ENCODE measurements at places on chromosomes 7 and 10.

GRCh38 chr10:50993771-50994251, 80.5 kb upstream of the PRKG1 start:
- DNase-seq = no peak

GRCh38 chr7:2621948-2622640, 9.7 kb upstream of the TTYH3 start:
- DNase-seq = no peak

DNA sequence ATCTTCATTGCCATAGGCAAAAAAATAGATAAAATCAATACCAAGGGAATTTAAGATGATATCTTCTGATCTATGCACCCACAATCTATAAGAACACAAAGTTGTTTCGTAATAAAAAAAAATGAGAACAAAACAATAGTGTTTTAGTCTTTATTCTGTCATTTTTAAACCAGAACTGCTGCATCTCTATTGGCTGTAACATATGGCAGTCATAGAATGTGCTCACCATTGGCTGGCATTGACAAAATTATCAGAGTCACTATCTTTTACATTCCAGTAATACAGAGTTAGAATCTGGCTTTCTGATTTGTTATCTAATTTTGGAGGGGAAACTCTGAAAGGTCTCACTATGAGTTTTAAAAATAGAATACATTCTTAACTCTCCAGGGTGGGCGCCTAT, 138.6 kb upstream of the CCDC6 start:
- no peak for DNase-seq

DNA sequence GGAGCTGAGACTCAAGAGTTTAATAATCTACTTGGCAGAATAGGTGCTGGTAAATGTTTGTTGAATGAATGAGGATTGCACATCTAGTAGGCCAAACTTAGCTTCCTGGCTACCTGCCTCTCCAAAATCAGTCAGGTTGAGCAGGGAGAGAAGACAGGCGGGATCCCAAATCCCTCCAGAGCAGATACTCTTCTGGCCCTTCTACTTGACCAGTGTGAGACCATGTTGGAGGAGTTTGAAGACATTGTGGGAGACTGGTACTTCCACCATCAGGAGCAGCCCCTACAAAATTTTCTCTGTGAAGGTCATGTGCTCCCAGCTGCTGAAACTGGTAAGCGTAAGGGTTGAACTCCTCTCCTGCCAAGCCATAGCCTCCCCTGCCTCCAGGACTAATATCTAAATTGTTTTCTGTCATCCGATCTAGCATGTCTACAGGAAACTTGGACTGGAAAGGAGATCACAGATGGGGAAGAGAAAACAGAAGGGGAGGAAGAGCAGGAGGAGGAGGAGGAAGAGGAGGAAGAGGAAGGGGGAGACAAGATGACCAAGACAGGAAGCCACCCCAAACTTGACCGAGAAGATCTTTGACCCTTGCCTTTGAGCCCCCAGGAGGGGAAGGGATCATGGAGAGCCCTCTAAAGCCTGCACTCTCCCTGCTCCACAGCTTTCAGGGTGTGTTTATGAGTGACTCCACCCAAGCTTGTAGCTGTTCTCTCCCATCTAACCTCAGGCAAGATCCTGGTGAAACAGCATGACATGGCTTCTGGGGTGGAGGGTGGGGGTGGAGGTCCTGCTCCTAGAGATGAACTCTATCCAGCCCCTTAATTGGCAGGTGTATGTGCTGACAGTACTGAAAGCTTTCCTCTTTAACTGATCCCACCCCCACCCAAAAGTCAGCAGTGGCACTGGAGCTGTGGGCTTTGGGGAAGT, 2.2 kb upstream of the MBLAC1 start:
- no peak for DNase-seq

- no peak for DNase-seq
Measured at GRCh38 chr10:4234661-4235060, 449.7 kb upstream of the KLF6 start.

GRCh38 chr7:133121175-133121844, 39.4 kb upstream of the CHCHD3 start:
- DNase-seq = no peak

GRCh38 chr7:90629297-90629918, 33.3 kb downstream of the CDK14 start:
- DNase-seq = peak; percentile 60

DNA sequence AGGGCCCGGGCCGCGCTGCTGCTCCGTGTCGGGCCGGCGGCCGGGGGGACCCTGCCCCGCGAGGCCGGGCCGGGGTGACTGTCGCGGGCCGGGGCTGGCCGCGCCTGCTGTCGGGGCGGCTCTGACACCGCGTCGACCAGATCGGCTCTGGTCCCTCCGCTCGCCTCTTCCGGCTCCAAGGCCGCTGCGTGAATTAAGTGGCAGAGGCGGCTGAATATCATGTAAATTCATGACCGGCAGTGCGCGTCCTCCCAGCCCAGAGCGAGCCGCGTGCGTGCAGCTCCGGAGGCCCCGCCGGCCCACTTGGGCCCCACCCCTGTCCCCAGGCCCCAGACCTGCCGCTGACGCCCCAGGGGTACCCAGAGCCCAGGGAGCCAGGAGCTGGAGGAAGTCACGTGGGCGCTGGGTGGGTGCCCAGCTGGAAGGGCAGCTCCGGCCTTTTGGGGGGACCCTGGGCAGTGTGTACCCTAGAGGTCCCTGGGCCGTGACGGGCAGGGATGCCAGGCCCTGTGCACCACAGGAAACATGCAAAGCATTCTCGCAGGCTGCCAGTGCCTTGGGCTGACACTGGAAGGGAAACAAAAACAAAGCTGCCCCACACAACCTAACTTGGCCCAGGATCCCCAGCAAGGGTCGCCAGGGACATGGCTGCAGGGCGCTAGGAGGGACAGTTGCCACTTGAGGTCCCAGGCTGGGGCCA, 584.0 kb upstream of the MKI67 start:
- no peak for DNase-seq

- DNase-seq = no peak
Measured at GRCh38 chr10:71191019-71191418, 21.4 kb upstream of the UNC5B start.
